Dermis microvascular lymphatic vessel endothelial cell (primary cell): ENCODE measurements at places on chromosomes 12 and 14.

DNA sequence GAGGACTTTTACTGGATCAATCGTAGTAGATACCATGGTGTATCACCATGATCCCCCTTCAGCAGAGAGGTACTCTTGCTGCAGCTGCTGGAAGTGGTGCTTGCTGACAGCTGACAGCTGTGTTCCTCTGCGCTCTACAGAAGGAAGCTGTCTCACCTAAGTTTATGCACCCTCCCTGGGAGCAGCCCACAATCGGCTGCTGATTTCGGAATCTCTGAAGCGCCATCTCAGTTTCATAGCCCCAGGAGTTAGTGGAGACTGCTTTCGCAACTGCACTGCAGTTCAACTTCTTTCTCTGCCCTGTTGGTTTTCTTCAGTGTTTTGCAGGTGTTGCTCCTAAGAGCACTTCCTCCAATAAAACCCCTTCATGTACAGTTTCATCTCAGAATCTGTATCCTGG is 237.9 kb downstream of the PAWR start:
- DNase-seq, result no peak

- peak; percentile 70 for DNase-seq
Measured at GRCh38 chr12:108827941-108828340, 29.4 kb downstream of the SSH1 start.

DNA sequence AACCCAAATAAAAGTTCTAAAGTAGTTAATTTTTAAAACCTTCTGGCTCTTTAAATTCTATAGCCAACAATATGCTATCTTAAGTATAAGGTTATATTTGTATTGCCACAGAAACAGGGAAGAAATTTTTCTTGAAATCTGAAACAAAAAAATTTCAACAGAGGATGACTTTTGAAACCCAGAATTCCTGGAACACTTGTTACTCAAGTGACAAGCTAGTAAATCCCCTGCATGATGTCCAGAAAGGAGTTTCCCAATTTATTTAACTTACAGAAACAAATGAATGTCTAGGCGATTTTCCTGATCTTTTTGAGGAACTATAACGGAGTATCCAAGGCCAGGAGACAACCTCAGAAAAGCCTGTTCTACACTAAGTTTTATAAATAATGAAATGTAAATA is 69.6 kb downstream of the SLC41A2 start:
- no peak for DNase-seq

DNA sequence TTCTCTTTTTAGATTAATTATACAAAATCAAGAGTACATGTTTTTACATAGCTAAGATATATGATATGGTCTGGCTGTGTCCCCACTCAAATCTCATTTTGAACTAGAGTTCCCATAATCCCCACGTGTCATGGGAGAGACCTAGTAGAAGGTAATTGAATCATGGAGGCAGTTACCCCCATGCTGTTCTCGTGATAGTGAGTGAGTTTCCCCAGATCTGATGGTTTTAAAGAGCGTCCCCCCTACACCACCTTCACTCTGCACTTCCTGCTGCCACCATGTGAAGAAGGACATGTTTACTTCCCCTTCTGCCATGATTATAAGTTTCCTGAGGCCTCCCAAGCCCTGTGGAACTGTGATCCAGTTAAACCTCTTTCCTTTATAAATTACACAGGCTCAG is 21.4 kb upstream of the DRAM1 start:
- no peak for DNase-seq

DNA sequence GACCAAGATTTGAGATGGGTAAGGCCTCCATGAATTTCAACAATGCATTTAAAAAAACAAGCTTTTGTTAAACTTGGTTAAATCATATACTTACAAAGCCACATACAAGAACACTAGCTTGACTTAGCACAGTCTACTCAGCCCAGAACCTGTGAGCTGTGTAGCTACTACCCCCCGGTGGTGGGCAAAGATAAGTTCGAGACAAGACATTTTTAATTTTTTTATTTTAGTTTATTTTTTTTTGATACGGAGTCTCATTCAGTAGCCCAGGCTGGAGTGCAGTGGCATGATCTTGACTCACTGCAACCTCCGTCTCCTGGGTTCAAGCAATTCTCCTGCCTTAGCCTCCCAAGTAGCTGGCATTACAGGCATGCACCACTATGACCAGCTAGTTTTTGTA is 3.7 kb upstream of the NECAP1 start:
- DNase-seq, result peak; percentile 81

GRCh38 chr12:113149361-113150150 is at the start of gene CFAP73:
CFAP73 (plus strand) TSS chr12:113149724; CDS start chr12:113149858, 134 bp downstream.
- DNase-seq, result peak; percentile 56

GRCh38 chr14:56046996-56047395 is 71.2 kb upstream of the PELI2 start:
- no peak for DNase-seq

DNA sequence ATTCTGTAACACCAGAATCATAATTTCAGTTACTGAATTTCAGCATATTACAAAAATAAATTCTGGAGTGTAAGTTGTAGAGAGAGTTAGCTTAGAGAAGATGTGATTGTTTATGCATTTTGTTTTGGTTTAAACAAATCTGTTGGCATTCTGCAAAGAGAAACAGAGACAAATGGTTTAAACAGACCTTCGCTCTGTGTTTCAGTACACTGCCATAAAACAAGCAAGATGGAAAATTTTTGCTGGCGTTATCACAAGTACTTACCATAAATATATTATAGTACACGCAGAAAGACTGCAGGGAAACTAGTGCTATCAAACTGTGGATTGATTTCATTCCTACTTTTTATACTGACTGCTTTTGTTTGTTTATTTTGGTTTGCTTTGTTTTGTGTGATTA is 850.3 kb upstream of the FOXG1 start:
- no peak for DNase-seq
